Activated CD4-positive, CD25-positive, alpha-beta regulatory T cell (primary cell): ENCODE measurements at places on chromosomes 13 and 19.

DNA sequence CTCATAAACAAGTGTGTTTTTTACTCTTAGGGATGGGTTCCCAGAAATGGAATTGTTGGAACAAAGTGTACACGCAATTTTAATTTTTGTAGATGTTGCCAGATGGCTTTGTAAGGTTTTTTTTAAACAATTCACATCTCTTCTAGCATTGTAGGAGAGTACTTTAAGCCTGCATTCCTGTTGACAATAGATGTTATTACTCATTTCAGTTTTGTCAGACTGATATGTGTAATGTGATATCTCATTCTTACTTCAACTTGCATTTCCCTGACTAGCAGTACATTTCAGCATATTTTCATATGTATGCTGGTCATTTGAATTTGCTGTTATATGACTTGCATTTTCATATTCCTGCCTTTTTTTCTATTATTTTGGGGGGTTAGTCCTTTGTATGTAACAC, 186.6 kb upstream of the SLITRK6 start:
- no peak for DNase-seq

GRCh38 chr13:23969647-23970046, 72.3 kb upstream of the C1QTNF9B start:
- no peak for DNase-seq

DNA sequence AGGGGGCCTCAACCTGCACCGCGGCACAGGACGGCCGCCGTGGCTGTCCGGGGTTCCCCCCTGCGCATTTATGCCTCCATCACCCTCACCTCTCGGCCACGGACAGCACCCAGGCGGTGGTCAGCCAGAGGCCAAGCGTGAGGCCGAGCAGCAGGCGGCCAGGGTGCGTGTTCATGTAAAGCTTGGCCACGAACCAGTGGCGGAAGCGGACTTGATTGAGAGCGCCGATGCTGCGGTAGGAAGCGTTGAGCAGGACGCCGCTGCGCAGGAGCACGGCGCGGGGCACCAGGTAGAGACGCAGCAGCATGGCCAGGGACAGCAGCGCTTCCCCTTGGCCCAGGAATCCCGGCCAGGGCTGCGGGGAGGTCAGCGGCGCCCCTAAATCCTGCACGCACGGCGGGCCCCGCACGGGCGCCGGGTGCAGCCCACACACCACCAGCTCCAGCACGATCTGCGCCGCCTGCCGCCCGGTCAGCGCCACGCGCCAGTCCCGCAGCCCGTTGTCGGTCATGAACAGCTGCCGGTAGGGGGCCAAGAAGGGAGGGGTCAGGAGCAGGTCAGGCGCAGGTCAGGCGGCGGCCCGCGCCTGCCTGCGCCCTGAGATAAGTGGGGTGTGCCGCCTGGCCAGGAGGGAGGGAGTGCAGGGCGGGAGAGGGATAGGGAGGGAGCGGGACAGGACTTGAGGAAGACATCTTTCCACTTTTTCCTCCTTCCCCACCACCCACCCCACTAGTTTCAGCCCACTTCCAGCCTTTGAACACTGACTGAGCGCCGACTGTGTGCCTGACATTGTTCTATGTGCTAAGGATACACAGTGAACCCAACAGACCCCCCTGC, 6.5 kb downstream of the KCNN4 start:
- no peak for DNase-seq

- DNase-seq, result no peak
Observed at GRCh38 chr19:53012006-53012405, 1.7 kb upstream of the ERVV-1 start.

GRCh38 chr13:38564256-38565150, 122.4 kb upstream of the FREM2 start:
- DNase-seq, result no peak

- DNase-seq, result no peak
Observed at GRCh38 chr19:32811151-32811550, 58.4 kb downstream of the SLC7A9 start.

DNA sequence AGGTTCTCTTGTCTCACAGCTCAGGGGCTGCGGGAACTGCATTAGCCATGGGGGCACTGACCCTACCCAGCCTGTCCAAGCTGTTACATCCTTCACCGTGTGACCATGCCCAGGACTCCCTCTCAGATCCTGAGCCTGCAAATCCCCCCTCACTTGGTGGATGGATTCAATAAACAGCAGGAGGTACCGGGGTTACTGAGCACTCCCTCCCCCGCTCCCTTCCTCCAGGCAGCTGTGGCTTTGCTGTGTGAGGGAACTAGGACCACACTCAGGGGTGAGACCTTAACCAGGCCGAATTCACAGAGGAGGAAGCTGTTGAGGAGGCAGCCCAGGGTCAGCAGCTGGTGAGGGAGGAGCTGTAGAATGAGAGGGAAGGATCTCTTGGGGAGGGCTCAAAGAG, 27.0 kb upstream of the CEACAM1 start:
- no peak for DNase-seq

DNA sequence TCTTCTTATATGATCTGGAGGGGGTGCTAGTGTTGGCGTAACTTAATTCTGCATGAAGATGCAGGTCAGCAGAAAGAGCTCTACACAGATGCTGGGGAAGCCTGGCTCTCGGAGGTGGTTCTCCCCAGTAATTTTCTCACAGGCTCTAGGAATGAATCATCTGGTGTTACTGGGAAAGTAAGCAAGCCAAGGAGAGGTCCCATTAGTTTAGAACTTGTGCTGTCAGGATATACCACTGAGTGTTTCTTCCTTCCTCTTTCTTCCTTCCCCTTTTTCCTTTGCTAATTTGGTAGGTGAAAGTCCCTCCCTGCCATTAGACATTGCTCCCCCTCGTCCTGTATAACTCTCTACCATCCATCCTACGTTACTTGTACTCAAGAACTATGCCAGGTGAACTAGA, 68.3 kb downstream of the ATP8A2 start:
- DNase-seq, result no peak

GRCh38 chr19:23957660-23958281, 43.1 kb downstream of the ZNF726 start:
- DNase-seq, result no peak

GRCh38 chr19:3868770-3869456, at the start of gene ZFR2:
TSS of gene ZFR2 (minus strand) at chr19:3869038. CDS start at chr19:3869017, 21 bp downstream.
- DNase-seq, result no peak
